ENCODE measurements at places on chromosomes 7 and 10.

GRCh38 chr7:19707240-19707639, 1.6 kb downstream of the POLR1F start:
- no peak for DNase-seq

DNA sequence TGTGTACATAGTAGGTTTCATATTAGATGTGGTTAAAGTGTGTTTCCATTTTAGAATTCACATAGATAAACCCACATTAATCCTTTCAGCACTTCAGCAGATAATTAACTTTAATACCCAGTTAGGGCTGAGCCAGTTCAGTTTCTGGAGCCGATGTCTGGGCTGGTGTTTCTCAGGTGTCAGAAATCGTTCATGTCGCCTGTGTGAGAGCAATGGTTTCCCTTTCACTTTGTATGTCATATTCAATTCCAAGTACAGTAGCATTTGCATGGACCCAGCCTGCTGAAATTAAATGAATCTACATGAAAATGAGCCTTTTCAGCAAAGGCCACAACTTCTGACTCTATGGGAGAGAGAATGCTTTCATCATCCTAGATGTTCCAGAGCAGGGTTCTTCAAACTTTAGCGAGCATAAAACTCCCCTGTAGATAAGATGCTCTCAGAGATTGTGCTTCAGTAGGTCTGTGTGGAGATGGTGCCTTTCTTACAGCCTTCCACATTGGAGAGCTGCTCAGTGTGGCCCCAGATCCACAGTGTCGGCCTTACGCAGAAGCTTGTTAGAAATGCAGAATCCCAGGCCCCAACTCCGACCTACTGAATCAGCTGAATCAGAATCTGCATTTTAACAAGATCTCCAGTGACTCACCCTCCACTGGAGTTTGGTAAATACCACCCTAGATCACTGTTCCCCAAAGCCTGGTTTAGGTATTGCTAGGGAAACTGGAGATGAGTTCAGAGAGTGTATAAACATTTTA, 19.6 kb downstream of the WIPF3 start:
- no peak for DNase-seq

- no peak for DNase-seq
Observed at GRCh38 chr7:123140561-123140960, 59.2 kb downstream of the SLC13A1 start.

- no peak for DNase-seq
Observed at GRCh38 chr7:39727231-39728012, 104.0 kb downstream of the RALA start.

- no peak for DNase-seq
Observed at GRCh38 chr10:125584954-125585353, 98.0 kb downstream of the TEX36 start.

GRCh38 chr10:132550366-132551092, 12.9 kb downstream of the INPP5A start:
- DNase-seq = no peak

GRCh38 chr7:107854989-107855388, 36.0 kb upstream of the DLD start:
- no peak for DNase-seq

DNA sequence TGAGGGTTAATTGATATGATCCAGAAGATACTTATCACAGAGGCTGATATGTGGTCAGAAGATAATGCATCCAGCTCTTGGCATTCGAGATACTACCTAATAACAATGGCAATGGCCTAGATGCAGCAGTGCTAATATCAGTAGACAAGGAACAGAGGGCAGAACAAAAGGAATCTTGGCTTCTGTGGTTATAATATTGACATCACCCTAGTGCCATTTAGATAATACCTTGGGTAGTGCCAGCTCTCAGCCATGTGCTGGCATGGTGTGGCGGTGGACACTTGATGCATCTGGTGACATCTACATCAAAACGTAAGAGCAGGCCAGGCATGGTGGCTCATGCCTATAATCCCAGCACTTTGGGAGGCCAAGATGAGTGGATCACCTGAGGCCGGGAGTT, 101.8 kb downstream of the CALN1 start:
- no peak for DNase-seq

- DNase-seq = no peak
Observed at GRCh38 chr10:114100848-114101741, 57.4 kb downstream of the ADRB1 start.

- no peak for DNase-seq
Observed at GRCh38 chr7:151382079-151382885, 27.6 kb downstream of the WDR86 start.

GRCh38 chr7:36217211-36217960, 64.3 kb downstream of the EEPD1 start:
- no peak for DNase-seq

GRCh38 chr7:74290553-74290950, 1.3 kb downstream of the CLIP2 start:
- no peak for DNase-seq

- DNase-seq = no peak
Observed at GRCh38 chr10:97915346-97916131, 65.9 kb downstream of the GOLGA7B start.

- no peak for DNase-seq
Observed at GRCh38 chr7:100753750-100754149, 20.4 kb downstream of the ZAN start.

DNA sequence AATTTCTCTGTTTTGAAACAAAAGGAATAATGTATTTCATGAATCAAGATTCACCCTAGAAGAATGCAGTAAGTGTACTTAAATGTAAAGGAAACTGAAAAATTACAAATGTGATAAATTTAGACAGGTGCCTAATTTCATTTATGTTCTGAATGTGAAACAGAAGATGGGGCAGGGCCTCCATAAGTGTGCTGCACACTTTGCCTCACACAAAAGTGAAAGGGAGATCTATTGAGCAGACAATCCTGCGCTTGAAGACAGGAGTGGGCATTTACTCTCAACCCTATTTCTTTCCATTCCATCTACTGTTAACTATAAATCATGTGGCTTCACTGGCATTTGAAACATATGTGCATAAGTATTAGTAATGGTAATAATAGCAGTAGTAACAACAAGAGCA, 36.2 kb downstream of the GNG11 start:
- no peak for DNase-seq

DNA sequence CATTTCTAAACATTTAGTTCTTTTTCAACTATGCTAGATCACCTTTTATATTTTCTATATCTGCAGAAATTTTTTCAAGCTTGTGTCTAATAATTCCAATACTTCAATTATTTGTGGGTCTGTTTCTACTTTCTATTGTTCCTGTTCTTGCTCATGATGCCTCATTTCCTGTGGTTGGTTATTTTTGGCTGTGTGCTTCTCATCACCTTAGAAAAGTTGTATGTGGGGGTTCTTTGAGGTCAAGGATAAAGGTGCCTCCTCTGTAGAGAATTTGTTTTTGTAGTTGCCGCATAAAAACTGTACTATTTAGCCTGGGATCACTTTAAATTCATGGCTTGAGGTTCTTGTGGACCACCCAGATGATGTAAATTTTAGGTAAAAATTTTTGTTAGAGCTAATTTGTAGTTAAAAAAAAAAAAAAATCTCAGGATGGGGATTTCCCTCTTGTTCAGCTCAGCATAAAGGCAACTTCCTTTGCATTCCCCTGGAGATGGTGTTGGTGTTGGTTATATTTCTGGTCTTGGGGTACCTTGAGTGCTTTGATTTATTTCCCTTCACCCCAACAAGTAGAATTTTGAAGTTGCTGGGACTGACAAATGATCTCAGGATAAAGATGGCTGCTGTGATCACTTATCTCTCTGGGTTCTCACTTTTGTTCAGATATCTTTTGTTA, 27.0 kb upstream of the JAZF1 start:
- peak; percentile 69 for DNase-seq

DNA sequence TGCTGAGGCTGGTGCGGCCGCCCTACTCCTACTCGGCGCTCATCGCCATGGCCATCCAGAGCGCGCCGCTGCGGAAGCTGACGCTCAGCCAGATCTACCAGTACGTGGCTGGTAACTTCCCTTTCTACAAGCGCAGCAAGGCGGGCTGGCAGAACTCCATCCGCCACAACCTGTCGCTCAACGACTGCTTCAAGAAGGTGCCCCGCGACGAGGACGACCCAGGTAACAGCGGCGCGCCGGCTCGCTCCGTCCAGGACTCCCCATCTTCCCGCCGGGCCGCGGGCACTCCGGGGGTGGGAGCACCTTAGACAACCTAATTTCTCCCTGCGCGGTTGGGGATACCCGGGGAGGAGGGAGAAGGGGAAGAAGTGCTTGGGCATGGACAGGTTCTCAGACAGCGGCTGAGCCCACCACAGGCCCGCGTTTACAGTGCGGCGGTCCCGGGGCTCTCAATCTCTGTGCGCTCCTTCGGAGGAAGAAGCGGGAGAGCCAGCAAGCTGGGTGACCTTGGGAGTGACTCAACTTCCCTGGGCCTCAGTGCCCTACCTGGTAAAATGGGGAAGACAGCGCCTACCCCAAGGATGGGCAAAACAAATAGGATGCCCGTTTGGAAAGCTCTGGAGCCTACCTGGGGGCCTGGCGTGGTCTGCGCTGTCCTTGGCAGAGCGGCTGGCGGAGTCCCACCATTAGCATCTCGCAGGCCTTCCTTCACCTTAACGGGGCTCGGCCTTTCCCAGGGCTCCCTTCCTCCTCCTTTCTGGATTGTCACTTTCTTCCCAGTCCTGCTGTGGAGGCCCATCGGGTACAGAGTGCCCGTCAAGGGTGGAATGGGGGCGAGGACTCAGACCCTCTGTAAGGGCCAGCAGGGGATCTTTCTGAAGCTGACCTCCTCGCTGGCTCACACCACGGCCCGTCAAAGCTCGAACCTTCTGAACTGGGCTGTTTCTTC, 852 bp downstream of the FOXI2 start:
- no peak for DNase-seq

DNA sequence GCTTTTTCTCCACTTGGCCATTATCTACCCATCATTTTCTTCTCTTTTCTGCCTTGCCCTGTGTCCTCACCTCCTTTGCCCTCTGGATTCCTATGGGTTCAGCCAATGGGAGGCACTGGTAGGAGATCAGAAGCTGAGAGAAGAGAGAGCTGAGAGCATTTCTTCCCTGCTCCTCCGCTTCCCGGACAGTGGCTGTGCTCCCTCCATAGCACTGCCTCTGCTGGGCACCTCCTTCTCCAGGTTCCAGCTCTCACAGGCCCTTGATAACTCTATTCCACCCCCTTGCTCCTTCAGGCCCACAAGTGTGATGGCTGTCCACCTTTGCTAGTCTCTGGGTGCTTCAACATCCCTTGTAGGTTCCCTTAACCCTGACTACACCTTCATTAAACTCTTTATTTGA, 79.6 kb downstream of the LSM5 start:
- no peak for DNase-seq

GRCh38 chr10:56547163-56547562, 186.1 kb upstream of the ZWINT start:
- no peak for DNase-seq

- no peak for DNase-seq
Observed at GRCh38 chr7:49669285-49669684, 104.2 kb upstream of the VWC2 start.

DNA sequence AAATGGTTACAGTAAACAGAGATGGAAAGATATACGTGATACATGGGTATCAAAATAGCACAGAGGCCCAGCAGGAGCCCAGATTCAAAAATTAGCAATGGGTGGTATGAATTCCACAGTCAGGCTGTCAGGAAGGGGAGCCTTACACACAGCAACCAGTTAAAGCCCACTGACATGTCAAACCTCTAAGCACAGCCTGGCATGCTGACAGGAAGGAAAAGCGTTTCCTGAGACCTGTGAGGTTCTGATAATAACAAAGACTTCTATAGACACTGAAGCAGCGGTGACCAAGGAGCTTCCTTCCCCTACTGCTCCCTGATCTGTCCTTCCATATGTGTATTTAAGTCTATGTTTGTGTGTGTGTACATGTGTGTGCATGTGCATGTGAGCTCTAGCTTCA, 89.9 kb downstream of the PHYHIPL start:
- no peak for DNase-seq

DNA sequence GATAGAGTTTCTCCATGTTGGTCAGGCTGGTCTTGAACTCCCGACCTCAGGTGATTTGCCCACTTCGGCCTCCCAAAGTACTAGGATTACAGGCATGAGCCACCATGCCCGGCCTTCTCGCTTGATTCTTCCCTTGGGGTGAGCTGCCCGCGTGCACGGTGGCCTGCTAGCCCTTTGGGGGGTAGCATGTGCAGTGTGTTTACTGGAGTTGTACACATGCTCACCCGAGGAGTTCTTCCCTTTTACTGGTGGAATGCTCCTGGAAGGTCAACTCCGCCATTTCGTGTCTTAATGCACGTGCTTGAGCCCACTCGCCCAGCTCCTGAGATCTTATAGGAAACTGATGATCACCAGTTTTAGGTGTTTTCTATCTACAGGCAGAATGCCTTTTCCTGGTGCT, 17.0 kb upstream of the ADAMTS14 start:
- no peak for DNase-seq

- no peak for DNase-seq
Observed at GRCh38 chr10:77175631-77176222, 461.9 kb downstream of the KCNMA1 start.

DNA sequence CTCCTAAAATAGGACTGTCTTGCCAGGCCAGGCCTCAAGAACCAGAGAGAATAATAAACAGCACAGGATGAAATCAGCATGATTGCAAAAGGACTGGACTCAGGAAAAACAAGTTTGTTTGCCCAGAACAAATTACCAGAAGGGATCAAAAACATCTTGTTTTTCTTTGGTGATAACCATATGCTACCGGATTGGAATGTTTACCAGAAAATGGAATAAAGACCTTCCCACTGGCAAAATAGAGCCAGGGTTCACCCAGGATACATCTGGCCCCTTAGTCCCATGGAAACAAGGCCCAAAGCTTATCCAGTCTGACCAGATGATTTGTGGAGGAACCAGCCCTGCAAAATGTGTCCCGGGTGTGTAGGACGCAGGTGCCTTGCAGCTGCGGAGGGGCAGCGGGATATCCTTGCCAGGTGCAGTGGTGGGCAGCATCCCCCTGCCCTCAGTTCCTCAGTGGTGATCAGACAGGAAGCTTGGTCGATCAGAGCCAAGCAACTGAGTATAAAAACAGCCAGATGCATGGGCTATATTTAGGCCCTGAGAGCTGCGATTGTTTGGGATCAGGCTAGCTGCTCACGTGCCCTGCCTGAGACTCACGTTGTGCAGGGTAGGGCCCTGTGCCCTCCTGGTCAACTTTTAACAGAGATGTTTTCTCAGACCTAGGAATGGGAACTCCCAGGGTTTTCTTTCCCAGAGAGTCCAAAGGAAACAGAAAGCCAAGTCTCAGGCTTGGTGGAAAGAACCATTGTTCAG, 4.6 kb upstream of the ZNF22 start:
- no peak for DNase-seq

DNA sequence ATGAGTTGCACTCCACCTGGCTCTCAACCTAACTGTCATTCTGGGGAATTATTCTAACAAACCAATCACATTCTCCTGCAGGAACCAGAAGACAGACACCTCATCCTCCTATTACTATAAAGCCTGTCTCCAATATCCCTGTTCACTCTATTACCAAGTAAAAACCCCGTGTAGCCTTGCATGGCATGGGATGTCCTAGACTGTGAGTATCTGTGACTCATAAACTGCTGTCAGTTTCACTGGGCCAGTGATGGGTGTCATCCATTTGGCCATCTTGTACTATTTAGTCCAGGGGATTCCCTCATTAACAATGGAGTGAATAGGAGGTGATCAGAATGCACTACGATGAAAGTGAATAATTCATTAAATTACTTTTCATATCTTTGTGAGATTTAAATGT, 608.7 kb downstream of the DNAJB9 start:
- DNase-seq = no peak
